RPMI7951 (cell line): ENCODE measurements at places on chromosomes 16 and 17. TPM values are rescaled to one million over a fixed set of nuclear protein-coding genes. Genes with fewer than 3 reads are reported as not detected.

GRCh38 chr16:81623365-81624102 lies 155.6 kb upstream of the PLCG2 start:
- peak; percentile 43 for DNase-seq

SLFN12 gene
- total RNA-seq: 11.0 and 13.9 TPM in 2 replicates

- peak; percentile 65 for DNase-seq
Observed at GRCh38 chr17:71500761-71501555, 619.9 kb upstream of the SOX9 start.

DNA sequence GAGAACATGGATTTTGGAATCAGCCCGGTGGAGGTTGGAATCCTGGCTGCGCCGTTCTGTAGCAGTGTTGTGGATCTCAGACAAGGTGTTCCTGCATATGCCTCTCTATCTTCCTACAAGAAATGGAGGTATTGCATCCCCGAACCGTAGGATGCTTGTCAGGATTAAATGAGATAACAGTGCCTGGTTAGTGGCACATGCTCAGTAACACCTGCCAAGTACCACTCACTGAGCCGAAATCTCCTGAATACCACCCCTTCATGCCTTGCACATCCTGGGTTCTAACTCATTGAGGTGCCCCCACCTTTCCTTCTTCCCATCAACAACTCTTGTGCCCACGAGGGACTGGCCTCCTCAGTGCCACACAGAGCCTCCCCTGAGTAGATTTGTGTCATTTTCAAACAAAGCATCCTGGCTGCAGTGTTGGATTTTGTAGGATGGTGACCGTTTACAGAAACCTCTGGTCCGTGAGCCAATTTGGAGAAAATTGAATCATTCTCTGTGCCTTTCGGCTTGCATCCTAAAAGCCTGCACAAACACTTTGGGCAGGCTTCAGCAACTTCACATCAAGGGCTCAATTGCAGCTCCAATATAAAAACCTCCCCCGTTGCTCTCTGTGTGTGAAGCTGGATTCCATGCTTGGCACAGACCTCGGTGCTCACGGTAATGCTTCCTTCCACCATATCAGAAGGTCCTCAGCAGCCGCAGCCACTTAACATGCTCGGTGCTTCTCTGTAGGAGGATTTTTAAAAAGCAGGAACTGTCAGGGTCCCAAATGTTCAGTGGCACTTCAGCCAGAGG lies 84.2 kb downstream of the WWOX start:
- DNase-seq: no peak

MMP2 gene
- total RNA-seq: 667 and 839 TPM in 2 replicates
